Fibroblast of pulmonary artery (primary cell): ENCODE measurements at places on chromosomes 11 and 22.
A peak's percentile ranks its signal among the peaks of the same experiment; 100 is the strongest.

- no peak for DNase-seq
Measured at GRCh38 chr11:62033191-62034035, 66.0 kb upstream of the FTH1 start.

DNA sequence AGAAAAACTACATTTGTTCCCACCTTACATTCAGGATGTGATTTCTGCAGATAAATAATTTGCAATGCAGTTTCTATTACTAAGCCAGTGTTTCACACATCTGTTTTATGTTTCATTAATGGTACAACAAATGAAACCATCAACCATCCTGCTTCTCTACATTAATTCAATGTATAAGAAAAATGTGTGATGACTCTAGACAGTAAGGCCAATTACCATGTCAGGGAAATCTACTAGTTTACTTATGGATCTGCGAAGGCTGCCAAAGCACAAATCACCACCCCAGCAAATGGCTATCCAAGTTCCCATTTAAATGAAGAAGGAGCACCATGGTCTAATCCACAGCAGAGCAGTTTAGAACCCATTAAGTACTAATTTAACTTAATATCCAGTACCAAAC, 50.1 kb upstream of the NCAM1 start:
- DNase-seq = no peak

DNA sequence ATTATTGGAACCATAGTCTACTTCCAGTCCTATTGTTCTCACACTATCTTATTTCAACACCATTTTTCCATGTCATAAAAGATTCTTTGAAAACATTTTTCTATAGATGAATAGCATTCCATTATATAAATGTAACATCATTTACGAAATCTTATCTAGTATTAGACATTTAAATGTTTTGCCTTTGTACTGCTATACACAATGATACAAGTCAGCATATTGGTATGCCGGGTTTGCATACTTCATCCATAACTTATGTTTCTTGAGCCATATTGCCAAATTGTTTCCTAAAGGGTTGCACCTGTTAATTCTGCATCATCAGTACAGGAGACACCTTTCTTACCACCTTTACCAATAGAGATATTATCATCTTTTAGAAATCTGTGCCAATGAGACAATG, 68.2 kb downstream of the SYT13 start:
- peak; percentile 51 for DNase-seq

DNA sequence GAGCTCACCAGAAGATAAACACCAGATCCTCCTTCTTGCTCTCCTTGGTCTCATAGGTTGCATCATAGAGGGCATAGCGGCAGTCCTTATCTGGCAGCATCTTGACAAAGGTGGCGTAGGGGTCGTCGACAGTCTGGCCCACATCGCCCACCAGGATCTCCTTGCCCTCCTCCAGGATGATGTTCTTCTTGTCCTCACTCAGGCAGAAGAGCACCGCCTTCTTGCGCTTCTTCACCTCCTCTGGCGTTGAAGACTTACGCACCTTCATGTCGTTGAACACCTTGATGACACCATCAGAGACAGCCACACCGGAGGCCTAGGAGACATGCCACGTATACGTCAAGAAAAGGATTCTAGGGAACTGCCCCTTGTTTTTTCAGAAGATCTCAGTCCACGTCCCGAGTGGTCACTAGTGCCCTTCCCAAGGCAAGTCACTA, 2.0 kb downstream of the CFL1 start:
- no peak for DNase-seq

DNA sequence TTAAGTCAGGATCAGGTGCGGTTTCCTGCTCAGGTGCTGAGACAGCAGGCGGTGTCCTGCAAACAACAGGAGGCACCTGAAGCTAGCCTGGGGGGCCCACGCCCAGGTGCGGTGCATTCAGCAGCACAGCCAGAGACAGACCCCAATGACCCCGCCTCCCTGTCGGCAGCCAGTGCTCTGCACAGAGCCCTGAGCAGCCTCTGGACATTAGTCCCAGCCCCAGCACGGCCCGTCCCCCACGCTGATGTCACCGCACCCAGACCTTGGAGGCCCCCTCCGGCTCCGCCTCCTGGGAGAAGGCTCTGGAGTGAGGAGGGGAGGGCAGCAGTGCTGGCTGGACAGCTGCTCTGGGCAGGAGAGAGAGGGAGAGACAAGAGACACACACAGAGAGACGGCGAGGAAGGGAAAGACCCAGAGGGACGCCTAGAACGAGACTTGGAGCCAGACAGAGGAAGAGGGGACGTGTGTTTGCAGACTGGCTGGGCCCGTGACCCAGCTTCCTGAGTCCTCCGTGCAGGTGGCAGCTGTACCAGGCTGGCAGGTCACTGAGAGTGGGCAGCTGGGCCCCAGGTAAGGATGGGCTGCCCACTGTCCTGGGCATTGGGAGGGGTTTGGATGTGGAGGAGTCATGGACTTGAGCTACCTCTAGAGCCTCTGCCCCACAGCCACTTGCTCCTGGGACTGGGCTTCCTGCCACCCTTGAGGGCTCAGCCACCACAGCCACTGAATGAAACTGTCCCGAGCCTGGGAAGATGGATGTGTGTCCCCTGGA, at the start of gene MYO7A:
MYO7A (plus strand) TSS at position 327 of the 772 bp plus-strand sequence. CDS start 2,389 bp downstream, outside the sequence.
- peak; percentile 55 for DNase-seq

- DNase-seq = peak; percentile 91
Measured at GRCh38 chr11:61834278-61835048, 6.4 kb downstream of the FADS2 start.

GRCh38 chr11:123344790-123345357, 85.2 kb upstream of the GRAMD1B start:
- DNase-seq = no peak

GRCh38 chr11:127567237-127567932, 566.8 kb upstream of the KIRREL3 start:
- DNase-seq = no peak

DNA sequence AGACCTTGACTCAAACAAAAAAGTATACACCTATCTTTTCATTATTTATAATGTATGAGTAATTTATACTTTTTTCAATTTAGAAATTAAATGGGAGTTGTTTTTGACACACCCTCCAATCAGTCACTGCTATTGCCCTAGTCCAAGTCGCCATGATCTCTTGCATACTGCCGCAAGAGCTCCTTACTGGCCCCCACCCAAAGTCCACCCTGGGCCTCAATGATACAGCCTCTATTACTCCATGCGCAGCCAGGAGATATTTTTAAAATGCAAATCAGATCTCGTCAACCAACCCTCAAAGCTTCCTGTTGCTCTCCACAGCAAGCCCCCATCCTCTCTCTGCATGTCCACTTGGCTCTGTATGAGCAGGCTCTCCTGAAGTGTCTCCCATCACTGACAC, 12.8 kb upstream of the LMO1 start:
- no peak for DNase-seq

DNA sequence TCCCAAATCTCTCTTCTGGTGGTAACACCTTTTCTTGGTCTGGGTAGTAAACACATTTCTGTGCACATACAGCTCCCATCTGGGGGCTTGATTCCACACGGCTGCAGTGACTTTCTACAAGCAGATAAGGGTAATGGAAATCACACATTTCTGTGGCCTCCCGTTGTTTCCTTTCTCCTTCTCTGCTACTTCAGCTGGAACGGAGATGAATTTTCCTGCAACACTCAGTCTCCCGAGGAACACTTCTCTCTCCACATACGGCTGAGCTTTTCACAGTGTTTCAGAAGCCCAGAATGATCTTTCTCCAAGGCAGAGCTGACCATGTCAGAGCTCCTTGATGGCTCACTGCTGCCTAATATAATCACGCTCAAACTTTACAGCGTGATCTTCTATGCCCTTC, 364.3 kb upstream of the NARS2 start:
- DNase-seq = no peak

DNA sequence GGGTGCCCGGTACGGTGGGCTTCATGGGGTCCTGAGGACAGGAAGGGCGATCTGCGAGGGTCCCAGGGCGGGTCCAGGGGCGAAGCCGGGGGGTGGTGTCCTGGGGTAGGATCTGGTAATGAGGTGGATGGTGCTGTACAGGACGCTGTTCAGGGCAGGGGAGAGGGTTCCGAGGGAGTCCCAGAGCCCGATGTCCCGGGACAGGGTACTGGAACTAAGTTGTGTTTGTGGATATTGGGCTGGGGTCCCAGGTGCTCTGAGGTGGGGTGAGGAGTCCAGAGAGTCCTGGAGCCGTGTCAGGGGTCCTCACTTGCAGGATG, 426 bp downstream of the LZTR1 start:
- DNase-seq = no peak

DNA sequence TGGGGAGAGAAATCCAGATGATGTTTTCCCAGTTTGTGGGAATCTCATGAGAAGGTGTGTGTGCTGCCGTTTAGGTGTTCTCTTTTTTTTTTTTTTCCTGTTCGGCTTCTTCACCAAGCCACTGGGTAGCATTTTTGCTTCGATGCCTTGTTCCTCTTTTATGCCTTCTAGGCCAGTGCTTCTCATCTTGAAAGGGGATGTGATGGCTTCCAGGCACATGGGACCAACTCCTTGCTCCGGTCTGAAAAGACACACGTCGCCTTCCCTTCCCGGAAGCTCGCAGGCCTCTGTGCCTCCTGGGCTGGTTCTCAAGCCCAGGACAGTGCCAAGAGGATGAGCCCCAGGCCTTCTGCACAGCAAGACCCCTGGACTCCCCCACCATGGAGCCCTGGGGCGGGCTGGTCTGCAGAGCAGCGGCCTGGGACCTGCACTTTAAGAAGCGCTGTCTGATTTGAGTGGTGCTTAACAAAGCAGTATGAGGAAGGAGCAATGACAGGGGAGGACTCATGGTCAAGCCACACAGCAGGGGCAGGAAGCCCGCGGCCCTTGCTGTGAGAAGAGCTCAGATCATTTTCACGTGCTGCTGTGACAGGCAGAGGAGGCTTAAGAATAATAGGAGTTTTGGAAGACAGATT, 158.8 kb downstream of the MPPED1 start:
- no peak for DNase-seq

DNA sequence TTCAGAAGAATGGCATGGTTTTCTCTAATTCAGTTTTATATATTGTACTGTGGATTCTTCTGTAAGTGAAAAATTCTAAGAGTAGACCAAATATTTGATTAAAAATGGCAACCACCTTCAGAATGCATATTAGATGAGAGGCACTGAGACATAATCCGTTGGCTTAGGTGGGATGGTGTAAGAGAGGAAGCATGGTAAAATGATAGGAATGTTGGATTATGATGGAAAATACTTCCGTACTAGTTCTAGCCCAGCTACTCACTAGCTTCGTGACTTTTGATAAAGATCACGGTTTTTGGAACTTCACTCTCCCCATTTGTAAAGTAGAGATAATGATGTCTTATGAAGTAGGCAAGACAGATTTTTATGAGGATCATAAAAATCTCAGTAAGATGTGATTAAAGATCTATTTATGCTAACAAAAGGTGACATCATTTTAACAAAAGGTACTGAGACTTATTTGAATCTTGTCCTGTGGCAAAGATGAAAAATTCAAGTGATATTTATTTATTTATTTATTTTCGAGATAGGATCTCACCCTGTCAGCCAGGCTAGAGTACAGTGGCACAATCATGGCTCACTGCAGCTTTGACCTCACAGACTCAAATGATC, 37.5 kb downstream of the UVRAG start:
- DNase-seq = peak; percentile 21

DNA sequence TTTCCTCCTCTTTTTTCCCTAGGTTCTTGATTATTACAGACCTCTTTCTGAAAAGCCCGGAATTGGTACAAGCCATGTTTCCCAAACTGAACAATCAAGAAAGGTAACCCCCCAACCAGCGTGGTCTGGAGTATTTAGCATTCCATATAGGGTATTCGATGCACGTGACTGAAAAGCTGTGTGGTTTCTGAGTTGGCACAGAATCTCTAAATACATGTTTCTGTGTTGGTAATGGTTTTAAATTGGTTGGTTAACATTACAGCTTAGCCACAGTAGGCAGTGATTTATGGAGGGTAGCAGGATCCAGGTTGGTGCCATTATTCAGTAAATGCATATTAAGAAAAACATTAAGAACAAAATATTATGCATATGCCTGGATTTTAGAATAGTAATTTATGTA, 46.8 kb downstream of the ATXN10 start:
- DNase-seq = no peak

DNA sequence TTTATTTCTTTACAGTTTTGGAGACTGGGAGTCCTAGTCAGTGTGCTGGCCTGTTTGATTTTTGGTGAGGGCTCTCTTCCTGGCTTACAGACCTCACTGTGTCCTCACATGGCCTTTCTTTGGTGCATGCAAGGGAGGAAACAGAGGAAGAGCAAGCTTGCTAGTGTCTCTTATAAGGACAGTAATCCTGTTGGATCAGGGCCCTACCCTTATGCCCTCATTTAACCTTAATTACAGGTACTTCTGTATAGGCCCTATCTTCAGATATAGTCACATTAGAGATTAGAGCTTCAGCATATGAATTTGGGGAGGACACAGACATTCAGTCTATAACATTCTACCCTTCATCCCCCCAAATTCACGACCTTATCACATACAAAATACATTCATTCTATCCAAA, 14.3 kb downstream of the ZC3H7B start:
- no peak for DNase-seq

GRCh38 chr11:130379276-130379675, 49.1 kb downstream of the ADAMTS8 start:
- DNase-seq = no peak
